Mesothelial cell of epicardium (in vitro differentiated cells): ENCODE measurements at places on chromosomes 6 and 20. TPM values are rescaled to one million over a fixed set of nuclear protein-coding genes. Genes with fewer than 3 reads are reported as not detected.

The SLC17A9 gene
- 5.3 to 7.1 TPM (median 5.7 TPM) in 3 replicates for total RNA-seq

The TCP11 gene
- 0.20 to 0.24 TPM (median 0.20 TPM) in 3 replicates for total RNA-seq

The MAP1LC3A gene
- total RNA-seq: 36.0 to 42.2 TPM (median 37.8 TPM) in 3 replicates

DNA sequence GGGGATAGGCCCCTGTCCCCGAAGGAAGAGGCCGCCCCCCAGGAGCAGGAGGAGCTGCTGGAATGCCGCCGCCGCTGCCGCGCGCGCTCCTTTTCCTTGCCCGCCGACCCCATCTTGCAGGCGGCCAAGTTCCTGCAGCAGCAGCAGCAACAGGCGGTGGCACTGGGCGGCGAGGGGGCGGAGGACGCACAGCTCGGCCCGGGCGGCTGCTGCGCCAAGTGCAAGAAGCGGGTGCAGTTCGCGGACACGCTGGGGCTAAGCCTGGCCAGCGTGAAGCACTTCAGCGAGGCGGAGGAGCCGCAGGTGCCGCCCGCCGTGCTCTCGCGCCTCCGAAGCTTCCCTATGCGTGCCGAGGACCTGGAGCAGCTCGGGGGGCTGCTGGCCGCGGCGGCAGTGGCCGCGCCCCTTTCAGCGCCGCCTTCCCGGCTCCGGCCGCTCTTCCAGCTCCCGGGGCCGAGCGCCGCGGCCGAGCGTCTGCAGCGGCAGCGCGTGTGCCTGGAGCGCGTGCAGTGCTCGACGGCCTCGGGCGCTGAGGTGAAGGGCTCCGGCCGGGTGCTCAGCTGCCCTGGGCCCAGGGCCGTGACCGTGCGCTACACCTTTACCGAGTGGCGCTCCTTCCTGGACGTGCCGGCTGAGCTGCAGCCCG, 630 bp downstream of the PPP1R3G start:
- H3K4me3 ChIP-seq: peak overlapping the region; percentile 69
- no peaks in the 10 kb centered on the region for H3K36me3 ChIP-seq
- peaks cover 12% of the 10 kb centered on the region for H3K4me1 ChIP-seq
- peak; percentile 37 for DNase-seq

DNA sequence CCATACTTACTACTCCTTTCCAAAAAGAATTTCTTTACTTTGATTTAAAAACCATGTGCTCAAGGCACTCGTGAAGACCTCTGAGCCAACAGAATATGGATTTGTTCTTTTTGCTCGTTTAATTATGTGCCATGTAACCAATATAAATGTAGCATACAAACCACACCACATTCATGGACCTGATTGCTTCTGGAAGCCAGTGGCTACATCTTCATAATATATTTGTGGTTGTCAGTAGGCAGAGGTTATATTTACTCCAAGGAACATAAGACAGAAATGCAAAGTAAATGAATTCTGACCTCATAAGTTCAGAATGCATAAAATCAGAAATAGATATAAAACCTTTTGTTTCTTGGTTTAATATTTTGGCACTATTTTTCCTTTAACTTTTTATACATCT, 373.0 kb downstream of the HDGFL1 start:
- H3K4me1 ChIP-seq: peaks cover 29% of the 10 kb centered on the region
- no peak overlapping the region for H3K4me3 ChIP-seq
- no peak overlapping the region for H3K27ac ChIP-seq
- peaks cover 17% of the 10 kb centered on the region for H3K36me3 ChIP-seq
- DNase-seq: no peak

GRCh38 chr20:40704828-40705227, 15.8 kb upstream of the MAFB start:
- H3K27me3 ChIP-seq: peaks cover 50% of the 10 kb centered on the region
- H3K27ac ChIP-seq: no peak overlapping the region
- DNase-seq: no peak
- H3K36me3 ChIP-seq: no peaks in the 10 kb centered on the region

DNA sequence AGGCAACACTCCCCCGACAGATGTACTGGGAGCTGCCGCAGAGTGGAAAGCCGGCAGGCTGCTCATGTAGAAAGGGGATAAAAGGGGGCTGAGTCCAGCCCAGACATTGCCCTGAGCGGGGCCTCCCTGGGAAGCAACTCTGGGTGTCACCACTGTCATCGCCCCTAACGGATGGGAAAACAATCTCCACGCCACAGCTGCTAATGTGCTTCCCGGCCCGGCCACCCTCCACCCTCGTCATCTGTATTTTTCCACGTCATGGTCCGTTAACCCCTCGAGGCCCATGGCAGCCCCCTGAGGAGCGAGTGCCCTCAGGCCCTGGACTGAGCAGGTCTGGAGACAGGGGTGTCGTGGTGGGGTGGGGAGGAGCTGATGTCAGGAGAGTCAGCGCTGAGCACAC, 227.4 kb downstream of the DLL1 start:
- H3K27ac ChIP-seq: no peak overlapping the region
- peak; percentile 34 for DNase-seq
- H3K4me3 ChIP-seq: no peak overlapping the region
- H3K36me3 ChIP-seq: no peaks in the 10 kb centered on the region
- H3K4me1 ChIP-seq: peaks cover 28% of the 10 kb centered on the region
- H3K27me3 ChIP-seq: no peaks in the 10 kb centered on the region

GRCh38 chr20:53910351-53911002, 159.9 kb downstream of the BCAS1 start:
- H3K27me3 ChIP-seq: no peaks in the 10 kb centered on the region
- peaks cover 14% of the 10 kb centered on the region for H3K4me1 ChIP-seq
- no peak overlapping the region for H3K4me3 ChIP-seq

DNA sequence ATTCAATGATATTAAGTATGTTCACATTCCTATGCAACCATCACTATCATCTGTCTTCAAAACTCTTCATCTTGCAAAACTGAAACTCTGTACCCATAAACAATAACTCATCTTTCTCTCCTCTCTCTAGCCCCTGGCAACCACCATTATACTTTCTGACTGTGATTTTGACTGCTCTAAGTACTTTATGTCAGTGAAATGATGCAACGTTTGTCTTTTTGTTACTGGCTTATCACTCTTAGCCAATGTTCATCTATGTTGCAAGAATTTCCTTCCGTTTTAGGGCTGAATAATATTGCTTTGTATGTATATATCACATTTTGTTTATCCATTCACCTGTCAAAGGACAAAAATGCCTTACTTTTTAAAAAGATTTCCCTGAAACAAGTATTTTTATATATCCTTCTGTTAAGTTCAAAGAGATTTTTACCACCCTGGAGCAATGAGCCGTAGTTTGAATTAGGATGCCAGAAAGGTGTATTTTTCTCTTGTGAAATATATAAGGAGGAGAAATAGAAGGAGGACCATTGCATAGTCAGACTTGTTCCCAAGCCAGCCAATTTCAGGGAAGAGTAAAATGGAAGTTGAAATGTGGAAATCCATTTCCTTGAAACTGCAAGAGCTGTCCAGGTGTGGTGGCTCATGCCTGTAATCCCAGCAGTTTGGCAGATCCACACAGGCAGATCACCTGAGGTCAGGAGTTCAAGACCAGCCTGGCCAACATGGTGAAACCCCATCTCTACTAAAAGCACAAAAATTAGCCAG, 4.0 kb upstream of the CGAS start:
- peaks cover 4% of the 10 kb centered on the region for H3K27me3 ChIP-seq
- no peak for DNase-seq
- H3K36me3 ChIP-seq: no peaks in the 10 kb centered on the region
- H3K4me1 ChIP-seq: no peaks in the 10 kb centered on the region
- no peak overlapping the region for H3K27ac ChIP-seq

DNA sequence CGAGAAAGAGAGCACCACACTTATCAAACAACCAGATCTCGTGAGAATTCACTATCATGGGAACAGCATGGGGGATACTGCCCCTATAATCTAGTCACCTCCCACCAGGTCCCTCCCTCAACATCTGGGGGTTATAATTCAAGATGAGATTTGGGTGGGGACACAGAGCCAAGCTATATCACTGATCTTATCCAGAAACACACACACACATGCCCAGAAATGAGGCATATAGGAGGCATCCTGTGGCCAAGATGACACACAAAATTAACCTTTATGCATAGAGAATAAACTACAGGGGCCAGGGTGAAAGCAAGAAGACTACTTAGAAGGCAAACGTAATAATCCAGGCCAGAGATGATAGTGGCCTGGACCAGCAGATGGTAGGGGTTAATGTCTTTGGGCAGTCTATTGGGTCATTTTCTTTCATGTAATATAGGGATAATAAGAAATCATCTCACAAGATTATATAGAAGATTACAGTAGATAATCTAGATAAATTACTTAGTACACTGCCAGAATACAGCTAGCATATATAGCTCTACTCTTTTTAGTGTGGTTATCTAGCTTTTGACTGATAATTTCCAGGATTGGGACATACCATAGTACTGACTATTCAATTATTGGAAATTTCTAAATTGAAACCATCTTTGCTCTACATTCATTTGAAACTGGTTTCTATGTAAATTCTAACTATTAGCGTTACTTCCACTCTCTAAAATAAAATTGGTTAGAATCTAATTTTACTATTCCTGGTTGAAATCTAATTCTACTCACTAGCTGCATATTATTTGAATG, 20.0 kb downstream of the RNF144B start:
- H3K27ac ChIP-seq: no peak overlapping the region
- H3K27me3 ChIP-seq: no peaks in the 10 kb centered on the region
- H3K4me3 ChIP-seq: no peak overlapping the region
- no peak for DNase-seq
- H3K4me1 ChIP-seq: no peaks in the 10 kb centered on the region

- H3K27me3 ChIP-seq: no peaks in the 10 kb centered on the region
- peaks cover 38% of the 10 kb centered on the region for H3K4me1 ChIP-seq
- no peak overlapping the region for H3K27ac ChIP-seq
- no peak for DNase-seq
- peaks cover 5% of the 10 kb centered on the region for H3K36me3 ChIP-seq
These were observed 32.3 kb upstream of the LAMA4 start for GRCh38 chr6:112286500-112287144.

- no peak overlapping the region for H3K27ac ChIP-seq
- no peaks in the 10 kb centered on the region for H3K27me3 ChIP-seq
- no peak for DNase-seq
- H3K36me3 ChIP-seq: peaks cover 7% of the 10 kb centered on the region
- H3K4me3 ChIP-seq: no peak overlapping the region
- peaks cover 17% of the 10 kb centered on the region for H3K4me1 ChIP-seq
These were observed 51.7 kb upstream of the CLDN20 start for GRCh38 chr6:155212106-155212505.

DNA sequence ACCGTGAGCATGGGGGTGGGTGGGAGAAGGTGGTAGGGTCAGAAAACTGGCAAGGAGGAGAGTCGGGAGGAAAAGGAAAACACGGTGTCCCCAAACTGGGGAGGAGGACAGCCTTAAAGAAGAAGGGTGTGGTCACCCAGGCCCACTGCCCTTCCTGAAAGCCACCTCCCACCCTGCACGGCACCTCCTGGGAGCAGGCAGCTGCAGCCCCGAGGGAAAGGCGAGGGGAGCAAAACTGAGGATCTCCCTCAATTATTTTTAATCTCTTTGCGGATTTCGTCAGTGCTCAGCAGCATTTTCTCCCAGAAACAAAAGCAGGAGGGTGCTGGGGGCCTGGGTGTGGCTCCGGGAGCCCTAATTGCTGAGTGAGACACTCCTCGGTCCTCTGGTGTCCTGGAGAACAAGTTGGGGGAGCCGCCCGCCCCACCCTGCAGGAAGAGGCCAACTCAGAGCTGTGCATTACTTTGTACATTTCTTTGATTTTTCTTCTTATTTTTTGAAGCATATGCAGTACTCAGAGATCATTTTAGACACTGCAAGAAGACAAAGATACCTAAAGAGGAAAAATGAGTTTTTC, 56.4 kb downstream of the RIOK1 start:
- H3K27me3 ChIP-seq: no peaks in the 10 kb centered on the region
- no peak overlapping the region for H3K4me3 ChIP-seq
- no peak for DNase-seq
- H3K4me1 ChIP-seq: peaks cover 19% of the 10 kb centered on the region
- H3K36me3 ChIP-seq: no peaks in the 10 kb centered on the region

DNA sequence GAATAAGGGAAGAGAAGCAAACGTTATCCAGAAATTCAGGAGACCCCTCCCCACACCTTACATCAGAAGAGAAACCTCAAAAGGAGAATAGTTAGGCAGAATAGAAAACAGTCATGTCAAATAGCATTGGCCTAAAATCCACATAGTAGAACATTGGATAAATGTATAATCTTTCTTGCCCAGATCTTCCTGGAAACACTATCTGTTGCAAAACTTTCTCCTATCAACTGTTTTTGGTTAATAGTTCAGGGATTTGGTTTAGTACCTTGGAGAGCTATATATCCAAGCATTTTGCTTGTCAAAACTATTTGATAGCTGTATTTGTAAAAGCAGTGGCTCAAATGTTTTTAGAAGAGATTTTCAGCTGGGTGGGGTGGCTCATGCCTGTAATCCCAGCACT, 74.3 kb upstream of the PHACTR2 start:
- no peak overlapping the region for H3K4me3 ChIP-seq
- H3K27me3 ChIP-seq: no peaks in the 10 kb centered on the region
- H3K4me1 ChIP-seq: peaks cover 13% of the 10 kb centered on the region
- H3K36me3 ChIP-seq: no peaks in the 10 kb centered on the region

DNA sequence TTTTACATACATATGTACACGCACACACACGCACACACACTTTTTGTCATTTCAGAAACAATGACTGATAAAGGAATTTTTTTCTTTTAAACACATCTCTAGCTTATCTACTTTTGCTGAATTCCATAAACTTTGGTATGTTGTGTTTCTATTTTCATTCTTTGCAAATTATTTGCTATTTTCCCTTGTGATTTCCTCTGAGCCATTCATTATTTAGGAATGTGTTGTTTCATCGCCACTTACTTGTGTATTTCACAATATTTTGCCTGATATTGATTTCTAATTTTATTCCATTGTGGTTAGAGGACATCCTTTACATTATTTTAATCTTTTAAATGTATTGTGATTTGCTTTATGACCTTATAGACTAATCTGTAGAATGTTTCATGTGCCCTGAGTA, 23.6 kb upstream of the OR2J2 start:
- H3K36me3 ChIP-seq: no peaks in the 10 kb centered on the region
- H3K27ac ChIP-seq: no peak overlapping the region
- no peak for DNase-seq

- H3K4me1 ChIP-seq: peaks cover 23% of the 10 kb centered on the region
- no peaks in the 10 kb centered on the region for H3K27me3 ChIP-seq
- H3K4me3 ChIP-seq: no peak overlapping the region
- DNase-seq: no peak
- H3K27ac ChIP-seq: no peak overlapping the region
These were observed 28.5 kb downstream of the TASP1 start for GRCh38 chr20:13610184-13610583.

- H3K27ac ChIP-seq: no peak overlapping the region
- H3K36me3 ChIP-seq: no peaks in the 10 kb centered on the region
- peaks cover 7% of the 10 kb centered on the region for H3K4me1 ChIP-seq
- DNase-seq: no peak
These were observed 2.3 kb downstream of the IPCEF1 start for GRCh38 chr6:154354265-154354777.

- no peaks in the 10 kb centered on the region for H3K36me3 ChIP-seq
- no peaks in the 10 kb centered on the region for H3K4me1 ChIP-seq
- H3K27me3 ChIP-seq: peaks cover 41% of the 10 kb centered on the region
- H3K4me3 ChIP-seq: no peak overlapping the region
- H3K27ac ChIP-seq: no peak overlapping the region
These were observed 83.5 kb downstream of the SCML4 start for GRCh38 chr6:107740496-107741190.
